Left ventricle myocardium inferior (tissue), 1 donor: ENCODE measurements at places on chromosomes 2 and 18. TPM values are rescaled to one million over a fixed set of nuclear protein-coding genes. Genes with fewer than 3 reads are reported as not detected.

Gene LANCL1
- total RNA-seq = 65.4 TPM

Gene ACADL
- 1.3 TPM for total RNA-seq

Gene TTC27
- 7.5 TPM for total RNA-seq

Gene BCL11A
- 27.1 TPM for total RNA-seq

Gene GTF2A1L
- total RNA-seq = not detected

Gene HTR2B
- 1.5 TPM for total RNA-seq

Gene TEKT4
- total RNA-seq = not detected

Gene LCT
- total RNA-seq = not detected

GRCh38 chr2:151891566-151892194 is 63.5 kb upstream of the ARL5A start:
- DNase-seq = no peak

- no peak for DNase-seq
Measured at GRCh38 chr2:85468096-85468703, 49.7 kb downstream of the SH2D6 start.

DNA sequence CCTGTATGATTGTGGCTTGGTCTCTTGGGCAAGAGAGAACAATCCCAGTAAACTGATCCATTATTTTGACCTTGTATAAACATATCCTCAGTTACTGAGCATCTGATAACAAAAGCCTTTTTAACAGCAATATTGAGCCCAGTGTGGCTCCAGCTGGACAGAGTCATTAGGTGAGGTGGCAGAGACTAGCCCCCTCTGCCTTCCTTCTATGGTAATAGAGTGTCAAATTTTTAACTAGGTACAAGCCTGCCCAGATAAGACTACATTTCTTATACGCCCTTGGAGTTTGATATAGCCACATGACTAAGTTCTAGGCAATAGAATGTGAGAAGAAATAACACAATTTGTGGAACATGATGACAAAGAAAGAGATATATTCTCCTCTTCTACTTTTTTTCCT is 56.2 kb downstream of the HNMT start:
- DNase-seq = no peak

DNA sequence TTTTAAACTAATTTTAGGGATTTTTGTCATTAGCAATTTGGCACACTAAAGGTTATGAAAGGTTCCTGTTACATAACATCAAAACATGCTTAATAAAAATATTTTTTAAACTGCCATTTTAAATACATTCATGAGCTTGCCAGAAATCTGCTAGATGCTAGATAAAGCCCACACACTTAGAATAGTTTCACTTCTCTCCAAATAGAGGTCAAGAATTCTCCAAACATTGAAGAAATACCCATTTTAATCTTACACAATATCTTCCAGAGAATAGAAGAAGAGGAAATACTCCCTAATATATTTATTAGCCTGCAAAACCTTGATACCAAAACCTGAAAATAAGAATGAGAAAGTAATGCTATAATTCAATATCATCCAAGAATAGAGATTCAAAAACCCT is 247.5 kb downstream of the PTH2R start:
- DNase-seq = no peak

DNA sequence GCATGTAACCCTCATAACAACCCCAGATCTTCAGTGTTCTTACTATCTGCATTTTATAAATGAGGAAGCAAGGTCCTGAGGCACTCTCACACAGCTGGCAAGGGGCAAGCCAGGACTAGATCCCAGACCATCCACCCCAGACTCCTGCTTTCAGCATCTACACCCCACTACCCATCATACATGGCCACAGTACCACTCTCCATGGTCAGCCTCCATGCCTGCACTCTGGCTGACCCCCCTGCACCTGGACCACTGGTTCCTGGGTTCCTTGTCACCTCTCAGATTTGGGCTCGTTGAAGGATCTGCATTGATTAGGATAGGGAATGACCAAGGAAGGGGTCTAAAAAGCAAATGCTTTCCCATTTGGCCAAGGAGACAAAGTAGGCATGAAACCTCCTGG is 36.0 kb upstream of the TEX51 start:
- DNase-seq = no peak

GRCh38 chr2:190119257-190119656 is 56.7 kb upstream of the MSTN start:
- peak; percentile 27 for DNase-seq

- DNase-seq = no peak
Measured at GRCh38 chr2:25711675-25712354, 38.4 kb upstream of the DTNB start.

GRCh38 chr18:76213991-76214390 is 281.1 kb downstream of the ZNF516 start:
- no peak for DNase-seq

GRCh38 chr2:18046558-18047212 is 168.2 kb downstream of the KCNS3 start:
- no peak for DNase-seq

DNA sequence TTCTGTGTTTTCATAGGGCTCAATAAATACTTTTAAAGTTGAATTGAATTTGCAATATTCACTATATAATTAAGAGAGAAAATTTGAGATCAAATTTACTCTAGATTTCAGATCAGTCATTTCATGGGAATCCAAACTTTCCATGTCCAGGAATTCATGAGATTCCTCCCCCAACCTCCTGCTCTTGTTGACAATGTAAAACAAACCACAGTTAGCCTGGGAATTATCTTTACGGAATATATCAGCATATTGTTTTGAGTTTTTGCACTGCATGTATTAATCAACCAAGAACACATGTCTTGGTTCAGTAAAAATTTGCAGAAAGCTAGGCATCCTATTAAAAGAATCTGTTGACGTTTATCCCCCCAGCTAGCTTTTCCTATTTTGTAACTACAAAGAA is 42.3 kb downstream of the CYP1B1 start:
- no peak for DNase-seq

DNA sequence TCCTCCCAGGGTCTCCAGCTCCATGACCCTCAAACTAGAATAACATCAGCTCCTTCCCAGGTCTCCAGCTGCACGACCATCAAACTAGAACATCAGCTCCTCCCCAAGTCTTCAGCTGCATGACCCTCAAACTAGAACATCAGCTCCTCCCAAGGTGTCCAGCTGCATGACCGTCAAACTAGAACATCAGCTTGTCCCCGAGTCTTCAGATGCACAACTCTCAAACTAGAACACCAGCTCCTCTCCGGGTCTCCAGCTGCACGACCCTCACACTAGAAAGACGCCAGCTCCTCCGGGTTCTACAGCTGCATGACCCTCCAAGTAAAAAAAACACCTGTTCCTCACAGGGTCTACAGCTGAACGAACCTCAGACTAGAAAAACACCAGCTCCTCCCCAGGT is 312.9 kb upstream of the TFPI start:
- DNase-seq = no peak

DNA sequence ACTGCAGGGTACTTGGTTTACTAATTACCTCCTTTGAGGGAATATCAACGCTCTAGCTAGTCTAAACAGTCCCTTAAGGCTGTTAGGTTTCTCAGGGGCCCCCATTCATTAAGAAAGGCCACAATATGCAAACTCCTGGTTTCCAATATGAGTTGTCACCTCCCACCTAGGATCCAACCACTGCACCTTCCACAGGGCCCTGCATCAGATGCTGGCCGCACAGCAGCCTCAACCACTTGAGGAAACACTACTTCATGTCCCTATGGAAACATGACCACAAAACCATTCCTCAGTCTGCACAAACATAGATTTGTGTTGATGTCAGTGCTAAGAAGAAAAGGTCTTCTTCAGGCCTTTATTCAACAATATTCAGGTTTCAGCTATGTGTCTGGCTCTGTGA is 40.9 kb downstream of the STAT4 start:
- DNase-seq = no peak

GRCh38 chr18:34543356-34543755 is 166.7 kb upstream of the DTNA start:
- no peak for DNase-seq

DNA sequence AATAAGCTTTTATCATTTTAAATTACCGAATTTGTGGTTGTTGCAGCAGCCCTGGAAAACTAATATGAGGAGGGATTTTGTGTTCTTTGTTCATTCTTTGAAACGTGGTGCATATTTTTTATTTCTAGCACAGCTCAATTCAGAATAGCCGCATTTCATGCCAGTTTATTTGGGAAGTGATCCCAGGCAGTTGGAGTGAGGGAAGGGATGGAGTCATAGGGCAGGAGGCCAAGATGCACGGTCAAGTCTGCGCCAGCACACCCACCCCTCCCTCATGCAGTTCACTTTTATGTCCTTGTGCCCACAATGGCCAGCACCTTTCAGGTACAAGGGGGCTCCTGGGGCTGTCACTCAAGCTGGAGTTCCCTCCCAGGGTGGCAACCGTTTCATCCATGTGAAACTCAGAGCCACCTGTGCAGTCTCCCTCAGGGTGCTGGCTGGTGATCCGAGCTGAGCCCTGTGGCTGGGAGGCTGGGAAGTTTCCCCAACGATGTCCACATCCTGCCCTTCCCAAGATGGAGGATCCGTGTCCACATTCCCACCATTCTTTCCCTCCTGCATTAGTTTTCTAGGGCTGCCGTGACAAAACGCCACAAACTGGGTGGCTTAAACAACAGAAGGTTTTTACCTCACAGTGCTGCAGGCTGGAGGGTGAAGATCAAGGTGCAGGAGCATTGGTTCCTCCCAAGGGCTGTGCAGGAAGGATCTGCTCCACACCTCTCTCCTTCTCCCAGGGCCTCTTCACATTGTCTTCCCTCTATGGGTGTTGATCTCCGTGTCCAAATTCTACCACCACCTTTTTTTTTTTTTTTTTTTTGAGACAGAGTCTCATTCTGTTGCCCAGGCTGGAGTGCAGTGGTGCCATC is 68.5 kb upstream of the ITGA6 start:
- no peak for DNase-seq

DNA sequence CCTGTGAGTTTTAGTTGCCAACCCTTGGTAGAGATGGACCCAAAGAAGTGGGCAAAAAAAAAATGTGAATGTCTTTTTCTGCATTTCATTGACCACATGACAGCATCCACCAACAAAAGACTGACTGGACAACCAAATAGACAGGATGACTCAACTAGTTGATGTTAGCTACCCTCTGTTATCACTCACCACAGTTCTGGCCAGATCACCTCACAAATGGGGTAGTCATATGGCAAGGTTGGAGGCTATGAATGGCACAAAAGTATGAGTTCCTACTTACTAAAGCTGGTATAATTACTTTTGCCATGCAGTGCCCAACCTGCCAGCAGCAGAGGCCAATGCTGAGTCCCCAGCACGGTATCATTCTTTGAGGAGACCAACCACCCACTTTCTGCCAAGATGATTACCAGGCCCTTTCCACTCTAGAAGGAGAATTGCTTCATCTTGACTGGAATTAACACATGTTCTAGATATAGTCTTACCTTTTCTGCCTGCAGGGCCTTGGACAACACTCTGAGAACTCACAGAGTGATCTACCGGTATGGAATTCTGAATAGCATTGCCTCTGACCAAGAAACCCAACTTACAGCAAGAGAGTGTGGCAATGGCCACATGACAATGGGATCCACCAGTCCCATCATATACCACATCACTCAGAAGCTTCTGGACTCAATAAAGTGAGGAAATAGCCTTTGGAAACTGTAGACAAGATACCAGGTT is 20.1 kb upstream of the TCF7L1 start:
- DNase-seq = no peak

DNA sequence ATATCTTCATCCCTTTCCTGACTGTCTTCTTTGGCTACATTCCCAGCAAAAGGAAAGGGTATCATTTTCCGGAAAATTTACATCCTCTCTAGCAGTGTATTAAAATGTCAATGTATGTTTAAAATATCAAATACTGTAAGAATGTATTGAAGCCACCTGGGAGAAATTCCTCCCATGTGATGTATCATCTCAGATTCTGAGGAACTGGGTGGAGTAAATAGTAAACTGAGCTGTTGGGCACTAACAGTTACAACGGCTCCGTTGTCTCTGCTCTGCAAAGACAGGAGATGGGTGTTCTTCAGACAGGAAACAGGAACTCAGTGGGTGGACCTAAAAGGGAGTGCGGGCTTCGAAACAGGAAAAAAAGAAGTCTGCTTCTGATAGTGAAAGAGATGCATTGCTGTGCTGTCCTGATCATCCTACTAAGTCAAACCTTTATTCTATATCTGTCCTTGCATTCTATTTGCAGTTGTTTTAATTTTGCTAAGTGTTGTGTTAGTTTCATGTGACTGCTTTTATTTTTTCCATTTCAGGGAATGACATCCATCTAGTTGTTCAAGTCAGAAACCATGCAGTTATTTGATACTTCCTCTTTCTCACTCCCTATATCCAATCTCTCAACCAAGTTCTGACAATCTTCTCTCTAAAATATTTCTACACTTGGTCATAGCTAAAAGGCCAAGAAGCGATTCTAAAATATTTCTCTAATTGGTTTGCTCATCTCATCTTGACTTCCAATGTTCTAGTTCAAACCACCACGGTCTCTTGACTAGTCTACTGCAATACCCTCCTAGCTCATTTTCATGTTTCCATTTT is 19.4 kb downstream of the DOK1 start:
- DNase-seq = no peak

DNA sequence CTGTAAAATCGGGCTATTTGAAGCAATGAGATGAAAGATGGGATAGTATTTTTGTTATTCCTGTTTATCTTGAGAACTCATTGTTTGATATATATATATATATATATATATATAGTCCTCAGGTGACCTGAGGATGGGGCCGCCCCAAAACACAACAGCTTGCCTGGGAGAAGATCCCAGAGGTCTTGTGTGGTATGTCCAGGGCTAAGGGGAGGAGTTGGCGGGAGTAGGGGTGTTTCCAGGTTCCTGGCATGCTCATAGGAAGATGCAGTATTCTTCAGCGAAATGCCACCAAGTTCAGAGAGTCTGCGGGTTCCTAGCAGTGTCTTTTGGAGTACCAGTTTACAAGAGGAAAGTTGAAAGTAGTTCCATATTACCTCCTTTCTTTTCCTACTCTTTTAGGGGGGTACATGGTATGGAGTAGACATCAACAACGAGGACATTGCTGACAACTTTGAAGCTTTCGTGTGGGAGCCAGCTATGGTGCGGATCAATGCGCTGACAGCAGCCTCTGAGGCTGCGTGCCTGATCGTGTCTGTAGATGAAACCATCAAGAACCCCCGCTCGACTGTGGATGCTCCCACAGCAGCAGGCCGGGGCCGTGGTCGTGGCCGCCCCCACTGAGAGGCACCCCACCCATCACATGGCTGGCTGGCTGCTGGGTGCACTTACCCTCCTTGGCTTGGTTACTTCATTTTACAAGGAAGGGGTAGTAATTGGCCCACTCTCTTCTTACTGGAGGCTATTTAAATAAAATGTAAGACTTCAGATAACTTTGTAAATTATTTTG is 18.3 kb downstream of the CCT7 start:
- DNase-seq = no peak

DNA sequence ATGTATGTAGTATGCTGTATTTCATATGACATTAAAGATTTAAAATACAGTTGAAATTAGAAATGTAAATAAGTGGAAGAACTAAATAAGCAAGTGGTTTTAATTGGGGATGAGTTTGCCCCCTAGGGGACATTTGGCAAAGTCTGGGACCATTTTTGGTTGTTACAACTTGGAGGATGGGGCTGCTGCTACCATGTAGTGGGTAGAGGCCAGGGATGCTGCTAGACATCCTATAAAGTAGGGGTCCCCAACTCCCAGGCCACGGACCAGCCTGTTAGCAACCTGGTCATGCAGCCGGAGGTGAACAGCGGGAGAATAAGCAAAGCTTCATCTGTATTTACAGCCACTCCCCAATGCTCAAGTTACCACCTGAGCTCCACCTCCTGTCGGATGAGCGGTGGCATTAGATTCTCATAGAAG is 27.9 kb upstream of the ASNSD1 start:
- DNase-seq = no peak
